Hematopoietic multipotent progenitor cell treated with erythropoietin and hydrocortisone succinate and interleukin-3 and kit ligand, for 15 days (in vitro differentiated cells): ENCODE measurements at places on chromosomes 5 and 9.

- DNase-seq, result no peak
These were observed 262.9 kb downstream of the FBXL17 start for GRCh38 chr5:108118813-108119514.

DNA sequence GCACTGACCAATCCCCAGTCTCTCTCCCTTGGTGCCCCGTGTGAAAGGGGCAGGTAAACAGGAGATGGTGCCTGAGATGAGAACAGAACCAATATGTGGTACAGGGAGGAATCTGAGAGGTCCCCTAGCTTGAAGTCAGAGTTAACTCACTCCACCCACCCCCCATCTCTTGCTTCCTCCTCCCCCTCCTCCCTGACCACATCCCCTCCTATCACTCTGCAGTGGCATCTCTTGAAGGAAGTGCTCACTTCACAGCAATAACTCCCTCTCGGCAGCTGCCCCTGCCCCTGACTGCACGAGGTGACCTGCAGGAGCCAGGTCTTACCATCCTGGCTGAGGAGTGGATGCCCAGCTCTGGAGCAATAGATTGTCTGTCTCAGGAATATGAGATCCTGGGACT, 224.0 kb downstream of the GAS1 start:
- DNase-seq, result no peak

DNA sequence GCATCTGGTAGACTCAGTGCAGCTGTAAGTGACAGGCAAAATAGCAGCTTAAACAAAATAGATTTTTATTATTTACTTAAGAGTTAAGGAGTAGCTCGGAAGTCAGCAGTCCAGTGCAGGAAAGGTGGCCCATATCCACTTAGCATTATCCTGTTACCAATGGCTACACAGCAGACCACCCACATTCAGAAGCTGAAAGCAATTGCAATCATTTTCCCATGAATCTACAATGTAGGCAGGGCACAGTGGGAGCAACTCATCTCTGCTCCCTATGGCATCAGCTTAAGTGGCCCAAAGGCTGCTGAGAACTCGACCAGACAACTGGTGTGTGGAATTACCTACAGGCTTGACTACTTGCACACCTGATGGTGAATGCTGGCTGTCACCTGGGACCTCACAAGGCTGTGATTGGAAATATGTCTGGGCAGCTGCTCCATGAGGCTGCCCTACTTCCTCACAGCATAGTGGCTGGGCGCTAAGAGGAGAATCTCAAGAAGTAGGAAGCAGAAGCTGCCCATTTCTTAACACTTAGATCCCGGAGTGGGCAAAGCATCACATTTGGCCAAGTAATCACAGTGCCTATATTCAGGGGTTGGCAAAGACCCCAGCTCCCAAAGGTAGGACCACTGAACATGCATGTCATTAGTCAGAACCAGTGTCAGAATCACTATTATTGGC, 56.4 kb downstream of the SNX18 start:
- no peak for DNase-seq

DNA sequence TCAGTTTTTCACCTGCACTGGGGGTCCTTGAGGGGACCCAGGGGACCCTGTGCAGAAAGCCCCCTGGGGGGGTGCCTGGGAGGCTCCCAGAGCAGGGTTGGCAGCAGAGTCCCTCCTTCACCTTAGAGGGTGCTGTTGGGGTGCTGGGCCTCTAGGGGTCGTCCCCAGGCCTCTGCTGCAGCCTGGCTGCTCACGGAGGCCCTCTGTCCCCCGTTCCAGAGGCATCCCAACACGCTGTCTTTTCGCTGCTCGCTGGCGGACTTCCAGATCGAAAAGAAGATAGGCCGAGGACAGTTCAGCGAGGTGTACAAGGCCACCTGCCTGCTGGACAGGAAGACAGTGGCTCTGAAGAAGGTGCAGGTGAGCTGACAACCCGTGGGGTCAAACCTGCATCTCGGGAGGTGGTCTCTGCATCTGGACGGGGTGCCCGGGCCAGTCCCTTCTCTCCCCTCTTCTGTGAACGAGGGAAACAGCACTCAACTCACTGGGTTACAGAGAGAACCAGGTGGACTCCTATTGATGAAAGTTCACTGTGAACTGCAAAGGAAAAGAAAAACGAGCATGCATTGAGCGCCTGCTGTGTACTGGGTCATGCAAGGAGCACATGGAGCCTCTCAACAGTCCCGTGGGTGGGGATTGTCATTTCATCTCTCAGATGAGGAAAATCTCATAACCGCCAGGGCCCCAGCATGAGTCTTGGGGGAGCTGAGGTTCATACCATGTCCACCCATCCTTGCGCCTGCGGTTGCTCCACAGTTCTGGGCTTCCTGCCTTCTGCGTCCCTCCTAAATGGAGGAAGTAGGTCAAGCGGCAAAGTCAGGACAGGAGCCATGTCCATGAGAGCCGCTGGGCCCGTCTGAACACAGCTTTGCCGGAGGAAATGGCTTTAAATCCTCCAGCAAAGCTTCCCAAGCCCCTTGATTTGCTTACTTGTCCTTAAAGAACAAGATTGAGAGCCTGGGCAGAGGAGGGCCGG, 54.8 kb downstream of the NEK6 start:
- DNase-seq, result no peak
